ENCODE measurements at places on chromosomes 1 and 21.
A peak's percentile ranks its signal among the peaks of the same experiment; 100 is the strongest.

DNA sequence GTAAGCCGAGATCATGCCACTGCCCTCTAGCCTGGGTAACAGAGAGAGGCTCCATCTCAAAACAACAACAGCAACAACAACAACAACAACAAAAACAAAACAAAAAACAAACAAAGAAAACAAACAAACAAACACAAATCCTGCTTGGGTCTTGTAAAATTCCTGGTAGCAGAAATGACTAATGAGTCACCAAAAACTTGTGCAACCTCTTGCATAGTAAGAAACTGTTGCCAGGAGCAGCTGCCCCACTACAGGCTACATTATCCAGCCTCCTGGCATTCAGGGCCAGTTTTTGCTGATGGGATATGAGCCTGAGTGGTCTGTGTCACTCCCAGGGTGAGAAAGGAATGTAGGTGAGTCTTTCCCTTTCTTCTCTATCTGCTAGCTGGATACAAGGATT is 245.4 kb downstream of the TNR start:
- no peak for DNase-seq

DNA sequence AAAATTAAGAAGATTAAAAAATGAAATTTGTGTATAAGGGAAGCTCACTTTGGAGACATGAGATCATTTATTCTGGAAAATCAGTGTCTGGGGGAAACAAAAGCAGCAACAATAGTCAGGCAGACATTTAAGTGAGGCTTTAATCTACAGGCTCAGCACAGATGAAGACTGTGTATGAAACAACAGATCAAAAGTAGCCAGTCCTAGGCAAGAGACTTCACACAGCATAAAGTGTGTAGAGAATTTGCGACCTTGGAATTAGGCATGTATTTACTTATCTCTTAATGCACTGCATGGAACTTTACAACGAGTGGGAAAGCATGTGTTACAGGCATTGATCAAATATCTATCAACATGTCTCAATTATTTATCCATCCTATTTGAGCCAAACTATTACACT is 1099.9 kb downstream of the PLA2G4A start:
- no peak for DNase-seq

DNA sequence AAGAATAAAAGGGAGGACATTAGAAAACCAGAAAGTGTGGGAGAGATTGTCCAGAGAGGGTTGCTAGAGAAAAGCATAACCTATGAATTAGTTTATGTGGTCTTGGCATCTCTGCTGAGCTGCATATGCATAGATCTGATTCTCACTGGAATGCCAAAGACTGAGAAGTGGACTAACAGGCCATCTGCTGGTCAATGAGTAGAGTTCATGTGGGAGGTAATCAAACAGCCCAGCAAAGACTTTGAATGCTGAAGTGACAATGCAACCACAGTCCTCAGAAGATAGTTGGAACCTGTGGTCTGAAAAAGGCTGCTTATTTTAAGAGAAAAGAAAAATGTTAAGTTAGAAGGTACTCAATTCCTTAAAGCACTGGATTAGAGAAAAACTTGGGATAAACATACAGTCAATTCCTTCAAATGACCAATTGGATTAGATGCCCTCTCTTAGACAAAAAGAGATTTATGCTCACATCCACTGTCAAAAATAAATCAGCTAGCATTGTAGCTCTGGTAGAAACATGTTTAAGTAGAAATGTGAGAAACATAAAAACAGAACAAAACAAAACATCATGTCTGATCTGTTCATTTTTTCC is 382.8 kb downstream of the AMY1C start:
- no peak for DNase-seq

DNA sequence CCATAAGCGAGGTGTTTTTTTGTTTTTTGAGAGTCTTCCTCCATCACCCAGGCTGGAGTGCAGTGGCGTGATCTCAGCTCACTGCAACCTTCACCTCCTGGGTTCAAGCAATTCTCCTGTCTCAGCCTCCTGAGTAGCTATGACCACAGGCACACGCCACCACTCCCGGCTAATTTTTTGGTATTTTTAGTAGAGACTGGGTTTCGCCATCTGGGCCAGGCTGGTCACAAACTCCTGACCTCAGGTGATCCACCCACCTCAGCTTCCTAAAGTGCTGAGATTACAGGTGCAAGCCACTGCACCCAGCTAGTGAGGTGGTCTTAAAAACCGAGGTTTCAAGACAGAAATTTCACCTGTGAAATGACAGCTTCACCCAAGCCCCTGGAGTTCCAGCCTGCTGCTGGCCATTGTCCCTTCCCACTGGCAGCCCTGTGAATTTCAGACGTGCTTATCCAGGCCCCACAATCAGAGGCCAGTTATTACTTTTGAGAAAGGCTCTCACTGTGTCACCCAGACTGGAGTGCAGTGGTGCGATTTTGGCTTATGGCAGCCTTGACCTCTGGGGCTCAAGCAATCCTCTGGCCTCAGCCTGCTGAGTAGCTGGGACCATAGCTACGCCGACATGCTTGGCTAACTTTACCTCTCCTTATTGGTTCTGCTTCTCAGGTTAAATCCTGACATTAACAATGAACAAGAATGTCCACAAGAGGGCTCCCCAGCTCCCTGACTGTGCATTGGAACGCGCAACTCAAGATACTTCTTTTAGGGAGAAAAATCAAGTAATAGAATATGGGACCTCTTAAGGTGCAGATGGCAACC is 19.4 kb downstream of the ENO1 start:
- no peak for DNase-seq

- DNase-seq: no peak
These were observed 1.6 kb downstream of the CYB5R1 start for GRCh38 chr1:202965422-202965821.

- no peak for DNase-seq
These were observed 142.2 kb downstream of the RABGAP1L start for GRCh38 chr1:174301295-174302077.

DNA sequence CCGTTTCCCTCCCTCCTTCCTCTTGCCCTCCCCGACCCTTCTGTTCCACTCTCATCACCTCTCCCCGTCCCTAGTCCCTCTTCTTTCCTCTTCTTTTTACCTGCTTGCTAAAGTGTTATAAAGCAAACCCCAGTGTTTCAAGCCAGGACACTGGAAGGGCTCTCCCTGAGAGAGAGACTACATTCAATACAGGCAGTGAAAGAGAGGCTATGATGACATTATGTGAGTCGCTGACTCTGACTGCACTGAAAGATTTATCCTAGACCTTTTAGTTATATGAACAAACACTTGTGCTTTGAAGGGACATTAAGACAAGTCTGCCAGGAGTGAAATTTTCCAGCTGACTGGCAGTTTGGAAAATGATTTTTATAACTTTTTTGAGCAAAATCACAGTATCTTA is 155.7 kb downstream of the S1PR1 start:
- DNase-seq: no peak

GRCh38 chr1:42385283-42385682 is 4.7 kb downstream of the RIMKLA start:
- DNase-seq: no peak

DNA sequence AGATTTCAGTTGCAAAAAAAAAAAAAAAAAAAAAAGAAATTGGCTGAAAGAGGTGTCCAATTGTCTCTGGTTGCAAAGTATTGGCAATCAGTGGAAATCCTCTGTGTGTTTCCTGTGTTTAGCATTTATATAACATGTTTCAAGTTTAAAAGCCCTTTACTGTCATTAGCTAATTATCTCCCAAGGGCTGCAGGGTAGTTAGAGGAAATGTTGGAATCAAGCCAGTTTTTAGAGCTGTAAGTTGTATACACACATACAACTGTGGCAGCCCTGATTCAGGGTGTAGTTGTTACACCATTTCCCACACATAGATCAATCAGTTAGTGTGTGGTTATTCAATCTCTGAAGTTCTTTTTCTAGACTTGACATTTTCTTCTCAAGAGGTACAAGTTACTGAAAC is 8.9 kb upstream of the ZNF326 start:
- no peak for DNase-seq

- no peak for DNase-seq
These were observed 18.0 kb upstream of the KPRP start for GRCh38 chr1:152739841-152740240.

- no peak for DNase-seq
These were observed 411.4 kb upstream of the DEPDC1 start for GRCh38 chr1:68908316-68908715.

- no peak for DNase-seq
These were observed 99.7 kb downstream of the RIPK4 start for GRCh38 chr21:41667136-41667535.

GRCh38 chr1:244599937-244600350 is 53.0 kb upstream of the DESI2 start:
- DNase-seq: peak; percentile 53

- DNase-seq: no peak
These were observed 71.7 kb downstream of the ENAH start for GRCh38 chr1:225581186-225581585.

- DNase-seq: no peak
These were observed 865 bp downstream of the ADPRS start for GRCh38 chr1:36089393-36090121.

GRCh38 chr21:39850333-39850732 is 16.9 kb upstream of the PCP4 start:
- no peak for DNase-seq

DNA sequence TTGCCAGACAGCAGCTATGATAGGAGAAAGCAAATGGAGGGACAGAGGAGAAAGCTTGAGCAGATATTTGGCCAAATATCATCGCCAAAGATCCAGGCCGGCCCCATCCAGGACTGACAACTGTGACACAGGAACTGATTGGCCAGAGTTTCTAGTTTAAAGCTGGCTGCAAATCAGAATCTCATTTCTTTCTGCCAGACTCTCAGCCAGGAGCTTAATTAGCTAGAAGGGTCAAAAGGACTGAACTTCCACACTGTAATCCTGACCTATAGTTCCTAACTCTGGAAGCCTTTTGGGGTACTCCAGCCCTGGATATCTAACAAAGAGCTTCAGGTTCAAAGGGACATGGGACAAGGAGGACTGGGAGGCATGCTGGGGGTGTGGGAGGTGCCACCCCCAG is 106.7 kb upstream of the GNG12 start:
- no peak for DNase-seq

DNA sequence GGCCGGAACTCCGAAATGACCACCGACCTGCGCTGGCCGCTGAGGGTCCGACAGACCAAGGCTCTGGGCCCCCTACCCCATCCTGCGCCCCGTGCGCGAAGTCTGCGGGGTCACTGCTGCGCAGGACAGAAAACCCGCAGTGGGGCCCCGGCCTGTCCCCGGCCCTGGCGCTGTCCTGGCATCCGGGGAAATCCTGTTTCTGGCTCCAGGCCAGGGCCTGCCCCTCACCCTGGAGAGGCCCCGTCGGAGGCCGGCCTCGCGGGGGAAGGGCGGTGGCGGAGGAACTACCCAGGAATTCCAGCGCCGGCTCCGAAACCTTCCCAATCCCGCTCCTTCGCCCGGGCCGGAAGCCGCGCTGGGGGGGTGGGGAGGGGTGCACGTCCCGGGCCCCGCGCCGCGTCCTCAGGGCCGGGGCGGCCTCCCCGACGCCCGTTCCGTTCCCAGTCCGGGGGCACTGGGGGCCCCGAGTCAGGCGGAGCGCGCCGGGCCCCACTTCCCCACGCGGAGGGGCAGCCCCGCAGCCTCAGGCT is 77.0 kb downstream of the MORN1 start:
- peak; percentile 61 for DNase-seq

DNA sequence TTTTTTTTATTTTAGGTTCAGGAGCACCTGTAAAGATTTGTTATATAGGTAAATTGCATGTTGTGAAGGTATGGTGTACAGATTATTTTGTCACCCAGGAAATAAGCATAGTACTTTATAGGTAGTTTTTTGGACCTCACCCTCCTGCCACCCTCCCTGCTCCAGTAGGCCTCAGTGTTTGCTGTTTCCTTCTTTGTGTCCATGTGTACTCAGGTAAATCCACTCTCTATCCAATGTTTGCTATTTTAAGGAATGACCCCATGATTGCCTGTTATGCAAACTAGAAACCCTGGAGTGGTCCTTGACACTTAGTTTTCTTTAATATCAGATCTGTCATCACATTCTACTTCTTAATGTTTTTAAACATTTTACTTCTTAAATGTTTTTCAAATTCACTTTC is 33.9 kb downstream of the LHX9 start:
- DNase-seq: no peak

GRCh38 chr1:80059940-80060339 is 1053.4 kb upstream of the ADGRL4 start:
- DNase-seq: no peak

DNA sequence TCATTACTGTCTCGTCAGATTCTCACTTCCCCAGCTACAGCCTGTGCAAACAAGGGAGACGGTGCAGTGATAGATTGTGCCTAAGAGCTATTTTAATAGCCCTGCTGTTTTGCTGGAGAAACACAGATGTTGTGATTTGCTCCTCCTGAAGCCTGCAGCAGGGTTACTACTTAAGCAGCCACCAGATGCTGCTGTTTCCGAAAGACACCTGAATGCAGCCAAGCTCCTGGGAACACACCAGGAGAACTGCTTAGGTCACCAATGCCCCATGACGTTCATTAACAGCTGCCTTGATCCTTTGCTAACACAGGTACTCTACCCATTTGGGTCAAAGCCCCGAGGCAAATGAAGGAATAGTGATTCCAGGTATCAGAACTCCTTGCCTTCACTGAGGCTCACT is 411.8 kb upstream of the DAB1 start:
- no peak for DNase-seq

- no peak for DNase-seq
These were observed 25.5 kb downstream of the PTGS2 start for GRCh38 chr1:186654741-186655140.

DNA sequence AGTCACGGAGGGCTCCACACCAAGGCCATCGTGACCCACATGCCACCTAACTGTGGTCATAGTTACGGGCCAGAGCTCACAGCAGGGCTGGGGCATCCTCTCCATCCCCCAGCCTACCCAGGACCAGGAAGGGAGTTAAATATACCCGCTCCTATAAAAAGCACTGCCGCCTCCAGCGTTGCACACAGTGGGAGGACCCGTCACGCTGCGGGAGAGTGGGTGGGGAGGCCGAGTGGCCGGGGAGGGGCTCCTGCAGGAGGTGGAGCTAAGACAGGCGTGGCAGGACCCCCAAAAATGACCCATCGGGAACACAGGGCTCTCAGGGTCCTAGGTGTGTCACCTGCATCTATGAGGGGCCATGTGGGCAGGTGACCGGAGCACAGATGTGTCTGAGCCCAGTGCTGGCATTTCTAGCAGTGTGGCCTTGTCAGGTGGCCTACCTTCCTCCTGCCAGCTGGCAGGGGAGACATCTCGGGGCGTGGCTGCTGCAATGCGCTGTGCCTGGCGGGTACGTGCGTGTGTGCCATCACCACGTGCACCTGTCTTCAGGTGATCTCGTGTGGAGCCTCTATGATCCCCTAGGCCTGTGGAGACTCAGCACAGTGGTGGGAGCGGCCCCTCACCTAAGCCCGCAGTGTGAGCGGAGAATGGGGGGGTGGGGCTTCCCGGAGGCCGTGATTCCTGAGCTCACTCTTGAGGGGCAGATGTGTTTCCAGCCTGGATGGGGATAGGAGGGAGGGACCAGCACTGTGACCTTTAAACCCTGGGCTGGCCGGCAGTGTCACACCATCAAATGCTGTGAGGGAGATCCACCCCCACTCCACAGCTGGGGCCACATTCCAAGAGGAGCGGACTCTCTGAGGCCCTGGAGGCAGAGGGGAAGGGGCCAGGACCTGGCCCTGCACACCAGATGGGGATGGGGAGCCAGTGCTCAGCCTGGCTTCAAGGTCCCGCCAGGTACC is 17.7 kb downstream of the AGRN start:
- no peak for DNase-seq

- DNase-seq: no peak
These were observed 2.8 kb downstream of the UBE2J2 start for GRCh38 chr1:1270813-1271212.

Measured in natural killer cell (primary cell).